ENCODE measurements at places on chromosomes 3 and 15. TPM values are rescaled to one million over a fixed set of nuclear protein-coding genes. Genes with fewer than 3 reads are reported as not detected.
A peak's percentile ranks its signal among the peaks of the same experiment; 100 is the strongest.

ACVR2B gene
- 13.1 TPM for total RNA-seq

BCL2A1 gene
- 7.8 TPM for total RNA-seq

HRH1 gene
- 2.9 TPM for total RNA-seq

STRIT1 gene
- total RNA-seq, result 1.2 TPM

DNA sequence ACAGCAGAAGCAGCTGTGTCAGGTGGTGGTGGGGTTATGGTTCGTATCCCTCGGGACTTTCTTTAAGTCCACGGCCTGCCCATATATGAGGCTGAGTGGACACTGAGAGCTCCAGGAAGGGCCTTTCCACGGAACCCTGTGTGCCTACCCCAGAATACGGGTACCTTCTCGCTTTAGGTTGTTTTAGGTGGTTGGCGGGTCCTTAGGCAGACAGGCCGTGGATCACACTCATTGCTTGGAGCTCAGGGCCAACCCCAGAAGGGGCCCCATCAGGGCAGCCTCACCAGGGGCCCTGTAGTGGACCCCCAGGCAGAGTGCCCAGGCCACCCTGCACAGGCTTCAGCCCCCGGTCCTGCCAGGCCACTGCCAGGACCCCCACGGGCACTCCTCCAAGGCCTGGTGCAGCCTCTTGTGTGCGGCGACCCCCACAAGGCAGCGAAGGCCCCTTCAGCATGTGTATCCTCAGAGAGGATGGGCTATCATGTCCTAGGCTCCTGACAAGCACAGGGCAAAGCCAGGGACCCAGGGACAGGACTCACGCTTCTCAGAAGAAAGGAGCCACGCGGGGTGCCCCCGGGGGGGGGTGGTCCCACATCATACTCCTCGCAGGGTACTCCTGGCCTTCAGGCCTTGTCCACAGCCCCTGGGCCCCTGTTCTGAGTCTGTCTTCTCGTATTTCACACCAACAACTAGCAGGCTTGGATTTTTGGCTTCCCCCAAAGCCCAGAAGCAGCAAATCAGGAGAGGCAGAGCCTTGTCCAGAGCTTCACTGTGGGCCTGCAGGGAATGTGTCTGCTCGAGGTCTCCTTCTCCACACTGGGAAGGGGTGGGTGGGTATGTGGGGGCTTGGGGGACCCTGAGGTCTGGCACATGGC is 93.4 kb downstream of the LRRK1 start:
- DNase-seq, result no peak

- no peak for DNase-seq
Observed at GRCh38 chr3:50162034-50162883, 7.1 kb downstream of the SEMA3F start.

DNA sequence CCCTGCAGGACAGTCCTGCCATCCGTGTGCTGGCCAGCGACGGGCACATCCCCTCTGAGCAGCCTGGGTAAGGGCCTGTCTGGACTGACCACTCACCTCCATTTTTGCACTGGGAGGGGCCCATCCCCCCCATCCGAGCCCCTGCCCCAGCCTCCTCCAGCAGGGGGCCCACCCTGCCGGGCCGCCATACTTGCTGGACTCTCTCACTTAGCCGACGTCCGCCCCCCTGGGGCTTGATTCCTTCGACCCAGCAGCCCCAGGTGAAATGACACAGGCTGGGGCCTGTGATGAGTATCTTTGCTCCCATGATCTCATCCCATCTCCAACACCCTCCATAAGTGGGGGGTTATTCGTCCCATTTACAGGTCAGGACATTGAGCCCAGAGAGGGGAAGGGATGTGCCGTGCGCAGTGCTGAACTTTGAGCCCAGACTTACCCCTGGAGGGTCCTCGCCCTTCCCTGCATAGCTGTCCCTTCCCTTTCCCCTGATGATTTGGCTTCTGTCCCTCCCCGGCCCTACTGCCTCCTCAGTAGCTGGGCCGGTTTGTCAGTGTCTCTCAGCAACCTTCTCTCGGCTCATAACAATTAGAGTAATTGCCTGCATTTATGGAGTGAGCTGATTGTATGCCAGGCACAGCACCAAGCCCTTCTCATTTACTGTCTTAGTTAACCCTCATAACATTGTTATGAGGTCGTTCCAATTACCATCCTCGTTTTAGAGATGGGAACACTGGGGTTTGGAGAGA is 4.2 kb downstream of the LMAN1L start:
- no peak for DNase-seq

DNA sequence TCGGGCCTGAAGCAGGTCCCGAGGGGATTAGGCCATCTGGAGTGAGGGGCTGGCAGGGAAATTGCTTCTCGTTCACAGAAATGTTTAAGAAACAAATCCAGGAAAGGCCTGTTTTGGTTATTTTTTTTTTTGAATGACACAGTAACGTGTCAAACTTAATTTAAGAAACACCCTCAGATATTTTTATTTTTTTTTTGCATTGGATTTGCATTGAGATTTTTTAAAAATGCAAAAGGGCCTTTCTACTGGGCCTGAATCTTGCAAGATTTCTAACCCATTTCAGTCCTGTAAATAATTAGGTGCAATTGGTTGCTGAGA is 25.0 kb upstream of the KLF13 start:
- DNase-seq, result no peak

GRCh38 chr3:105997800-105998526 is 129.2 kb upstream of the CBLB start:
- peak; percentile 60 for DNase-seq

DNA sequence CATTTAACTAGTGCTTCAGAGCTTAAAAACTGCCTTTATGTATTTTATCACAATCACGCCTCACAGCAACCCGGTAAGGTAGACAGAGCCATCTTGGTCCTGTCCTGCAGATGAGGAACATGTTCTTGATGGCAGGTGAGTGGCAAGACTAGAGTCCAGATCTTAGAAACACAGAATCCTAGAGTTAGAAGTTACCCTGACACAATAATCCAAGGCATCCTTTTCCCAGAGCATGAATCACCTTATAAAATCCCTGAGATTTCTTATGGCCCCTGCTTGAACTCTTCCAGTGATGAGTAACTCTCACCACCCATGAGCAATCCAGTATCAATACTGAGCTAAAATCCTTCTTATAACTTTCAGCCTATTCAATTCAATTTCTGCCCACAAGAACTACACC is 16.9 kb downstream of the POPDC2 start:
- no peak for DNase-seq

- DNase-seq, result no peak
Observed at GRCh38 chr3:112956351-112956750, 18.6 kb downstream of the CD200R1 start.
